ENCODE measurements at places on chromosomes 12 and 14.
A peak's percentile ranks its signal among the peaks of the same experiment; 100 is the strongest.

DNA sequence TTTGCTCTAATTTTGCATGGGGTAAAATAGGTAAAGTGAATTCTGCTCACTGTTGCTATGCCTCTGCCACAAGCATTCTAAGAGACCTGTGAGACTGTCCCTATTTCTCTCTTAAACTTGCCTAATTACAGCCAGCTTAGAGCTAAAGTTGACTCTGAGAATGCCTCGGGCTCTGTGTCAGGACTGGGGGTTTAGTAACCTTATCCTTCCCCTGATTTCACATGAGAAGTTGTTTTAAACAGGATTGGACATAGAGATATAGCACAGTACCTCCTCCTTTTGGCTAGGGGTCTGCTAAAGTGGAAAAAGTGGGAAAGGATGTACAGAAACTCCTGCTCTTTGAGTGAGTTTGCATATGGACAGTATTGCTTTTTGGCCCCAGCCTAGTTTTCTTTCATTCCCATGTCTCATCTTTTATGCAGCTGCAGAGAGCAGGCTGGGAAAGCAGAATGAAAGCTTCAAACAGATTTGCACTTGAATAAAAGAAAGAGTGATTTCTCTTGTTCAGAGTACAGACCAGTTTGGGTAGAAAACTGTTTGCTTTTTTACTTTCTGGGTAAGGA, 122.0 kb downstream of the RAD51B start:
- no peak for DNase-seq

DNA sequence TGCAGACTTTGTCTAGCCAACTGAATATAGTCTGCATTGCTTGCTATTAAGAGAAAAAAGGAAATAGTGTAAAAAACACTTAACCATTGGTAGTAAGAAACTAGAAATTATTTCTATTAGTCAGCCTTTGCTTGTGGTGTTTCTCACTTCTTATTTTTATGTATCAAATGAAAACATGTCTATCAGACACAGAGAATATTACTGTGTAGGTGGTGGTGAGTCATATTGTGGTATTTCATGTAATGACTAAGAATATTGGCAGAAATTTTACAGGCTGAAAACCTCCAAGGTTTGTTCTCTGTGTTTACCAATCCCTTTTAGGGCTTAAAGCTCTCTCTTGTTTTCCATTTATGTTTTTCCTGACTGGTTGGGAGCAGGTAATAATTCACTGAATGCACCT, 87.2 kb downstream of the DAAM1 start:
- no peak for DNase-seq

- no peak for DNase-seq
These were observed 218.6 kb upstream of the ATP2B1 start for GRCh38 chr12:89927226-89927698.

- DNase-seq, result no peak
These were observed 12.3 kb upstream of the RTRAF start for GRCh38 chr14:51977075-51977474.

DNA sequence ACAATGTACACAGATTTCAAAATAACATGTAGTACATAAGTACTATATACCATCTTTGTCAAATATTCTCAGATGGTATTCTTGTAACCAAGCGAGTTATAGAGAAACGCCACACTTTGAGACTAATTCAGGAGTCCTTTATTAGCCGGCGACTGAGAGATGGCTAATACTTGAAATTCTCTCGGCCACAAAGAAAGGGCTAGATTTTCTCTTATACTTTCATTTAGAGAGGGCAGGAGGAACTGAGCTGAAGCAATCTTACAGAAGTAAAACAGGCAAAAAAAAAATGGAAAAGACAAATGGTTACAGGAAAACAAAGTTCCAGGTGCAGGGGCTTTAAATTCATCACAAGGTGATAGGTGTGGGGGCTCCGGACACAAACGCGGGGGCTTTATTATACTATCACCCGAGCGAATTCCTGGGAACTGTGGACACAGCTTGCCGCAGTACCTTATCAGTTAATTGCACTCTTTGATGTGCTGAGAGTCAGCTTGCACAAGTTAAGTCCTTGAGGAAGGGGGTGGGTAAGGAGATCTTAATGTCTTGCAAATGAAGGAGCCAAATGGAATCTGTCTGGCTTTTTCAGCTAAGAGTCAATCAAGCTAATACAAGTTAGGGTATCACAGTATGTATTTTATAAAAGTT, 382.3 kb downstream of the KCNH5 start:
- no peak for DNase-seq

DNA sequence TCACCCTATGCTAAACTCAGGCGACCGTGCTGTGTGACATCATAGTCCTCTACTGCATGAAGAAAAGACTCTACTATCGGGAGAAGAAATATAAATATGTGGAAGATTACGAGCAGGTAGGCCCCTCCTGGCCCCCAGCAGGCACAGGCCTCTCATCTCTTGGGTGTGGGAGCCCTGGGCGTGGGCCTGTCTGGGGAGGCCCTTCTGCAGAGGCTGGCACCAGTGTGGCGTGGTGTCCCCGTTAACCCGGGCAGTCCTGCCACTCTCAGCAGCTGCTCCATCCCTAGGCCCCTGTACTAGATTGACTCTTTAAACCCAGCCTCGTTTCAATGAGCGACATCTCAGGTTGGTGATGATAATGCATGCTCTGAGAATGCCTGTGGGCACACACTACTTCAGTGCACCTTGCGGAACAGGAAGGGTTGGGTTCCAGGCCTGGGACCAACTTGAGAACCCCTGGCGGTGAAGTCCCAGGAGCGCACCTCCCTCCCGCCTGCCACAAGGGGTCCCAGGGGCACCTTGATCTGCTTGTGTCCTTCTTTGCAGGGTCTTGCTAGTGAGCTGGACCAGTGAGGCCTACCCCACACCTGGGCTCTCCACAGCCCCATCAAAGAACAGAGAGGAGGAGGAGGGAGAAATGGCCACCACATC, 23.2 kb downstream of the P2RX4 start:
- DNase-seq, result no peak

DNA sequence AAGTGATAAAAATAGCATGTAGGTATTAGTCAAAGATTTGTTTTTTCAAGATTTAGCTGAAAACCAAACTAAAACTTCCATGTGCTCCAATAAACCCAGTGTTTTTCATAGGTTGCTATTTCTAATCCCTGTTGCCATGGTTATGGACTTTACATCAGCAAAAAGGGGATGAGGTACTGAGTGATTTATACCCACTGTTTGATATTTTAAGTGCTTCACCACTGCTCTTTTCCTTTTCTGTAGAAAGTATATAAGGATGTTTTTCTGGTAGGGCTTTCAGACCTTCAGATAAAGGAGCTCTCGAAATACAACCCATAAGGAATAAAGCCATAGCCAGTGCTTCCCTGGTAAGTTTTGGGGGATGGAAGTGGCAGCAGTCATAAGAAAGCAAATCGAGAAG, at the start of gene OTOGL:
Gene OTOGL (plus strand): TSS at position 279 of the 400 bp plus-strand sequence. CDS start 109,895 bp downstream, outside the sequence.
- DNase-seq, result no peak

DNA sequence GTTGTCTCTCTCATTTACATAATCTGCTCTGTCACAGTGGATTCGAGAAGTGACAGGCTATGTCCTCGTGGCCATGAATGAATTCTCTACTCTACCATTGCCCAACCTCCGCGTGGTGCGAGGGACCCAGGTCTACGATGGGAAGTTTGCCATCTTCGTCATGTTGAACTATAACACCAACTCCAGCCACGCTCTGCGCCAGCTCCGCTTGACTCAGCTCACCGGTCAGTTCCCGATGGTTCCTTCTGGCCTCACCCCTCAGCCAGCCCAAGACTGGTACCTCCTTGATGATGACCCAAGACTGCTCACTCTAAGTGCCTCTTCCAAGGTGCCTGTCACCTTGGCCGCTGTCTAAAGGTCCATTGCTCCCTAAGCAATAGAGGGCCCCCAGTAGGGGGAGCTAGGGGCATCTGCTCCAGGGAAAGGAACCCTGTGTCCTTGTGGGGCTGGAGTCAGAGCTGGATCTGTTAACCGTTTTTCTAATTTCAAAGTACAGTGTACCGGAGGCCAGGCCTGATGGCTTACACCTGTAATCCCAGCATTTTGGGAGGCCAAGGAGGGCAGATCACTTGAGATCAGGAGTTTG, 5.1 kb downstream of the ERBB3 start:
- DNase-seq, result no peak

GRCh38 chr12:14907953-14908352, 22.3 kb upstream of the MGP start:
- DNase-seq, result no peak

DNA sequence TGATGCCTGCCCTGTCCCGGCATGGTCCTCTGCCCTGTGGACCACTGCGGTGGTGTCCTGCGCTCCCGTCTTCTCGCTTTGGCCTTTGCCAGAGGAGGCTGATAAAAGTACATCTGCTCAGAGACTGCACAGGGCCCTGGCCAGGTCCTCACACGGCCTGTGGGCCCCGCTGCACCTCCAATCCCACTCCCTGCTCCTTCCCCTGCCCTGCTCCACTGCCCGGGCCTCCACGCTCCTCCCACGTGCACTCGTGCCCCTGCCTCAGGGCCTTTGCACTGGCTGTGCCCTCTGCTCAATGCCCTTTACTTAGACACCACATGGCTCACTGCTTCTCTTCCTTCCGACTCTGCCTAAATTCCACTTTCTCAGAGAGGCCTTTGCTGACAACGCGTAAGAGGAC, 49.3 kb upstream of the BEGAIN start:
- DNase-seq, result no peak

DNA sequence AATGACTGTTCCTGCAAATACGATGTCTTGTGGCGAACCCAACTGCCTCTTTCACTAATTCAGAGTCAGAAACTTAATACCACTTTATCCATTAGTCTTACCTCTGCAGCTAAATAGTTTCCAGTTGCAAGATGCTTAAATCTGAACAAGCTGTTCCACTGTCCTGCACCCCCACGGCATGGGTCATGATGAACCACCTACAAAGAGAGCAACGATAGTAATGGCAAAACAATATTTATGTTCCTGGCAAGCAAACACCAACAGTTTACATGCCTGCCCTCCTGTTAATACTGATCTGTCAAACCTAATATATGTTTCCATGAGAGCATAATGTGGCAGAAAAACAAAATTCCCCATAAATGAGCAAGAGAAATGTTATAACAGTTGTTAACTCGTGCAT, 121.9 kb downstream of the ITPR2 start:
- no peak for DNase-seq

GRCh38 chr14:68811171-68811570, 18.3 kb upstream of the ZFP36L1 start:
- no peak for DNase-seq

DNA sequence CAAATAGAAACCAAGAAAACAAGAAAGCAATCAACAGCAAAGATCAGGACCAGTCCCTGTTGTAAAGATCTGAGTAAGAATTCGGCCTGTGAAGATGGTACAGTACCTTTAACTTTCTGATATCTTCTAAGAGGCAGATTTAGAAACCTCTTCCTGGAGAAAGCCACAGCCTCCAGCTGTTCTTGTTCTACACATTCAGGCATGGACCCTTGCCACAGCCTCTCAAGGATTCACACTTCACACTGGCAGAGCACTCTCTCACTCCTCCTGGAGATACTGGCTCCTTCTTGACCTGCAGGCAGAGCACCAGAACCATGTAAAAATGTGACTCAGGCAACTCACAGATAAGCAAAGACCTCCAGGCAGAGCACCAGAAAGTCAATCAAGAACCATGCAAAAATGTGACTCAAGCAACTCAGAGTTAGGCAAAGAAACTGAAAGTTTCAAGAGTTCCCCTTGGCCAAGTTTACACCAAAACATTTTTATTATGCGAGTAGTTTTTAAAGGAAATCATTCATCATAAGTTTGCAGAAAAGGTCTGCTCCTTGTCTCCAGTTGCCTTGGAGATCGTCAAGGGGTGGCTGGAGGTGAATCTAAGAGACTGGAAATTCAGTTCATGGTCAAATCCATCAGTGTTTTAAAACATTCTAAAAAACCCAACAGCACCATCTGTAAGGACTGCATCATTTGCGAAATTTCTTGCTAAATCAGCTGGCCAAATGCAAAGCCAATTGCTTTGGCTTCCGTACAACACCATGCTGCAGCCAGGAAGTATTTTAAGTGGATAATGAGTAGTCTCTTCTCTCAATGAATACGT, 119.3 kb upstream of the MDM1 start:
- peak; percentile 2 for DNase-seq

DNA sequence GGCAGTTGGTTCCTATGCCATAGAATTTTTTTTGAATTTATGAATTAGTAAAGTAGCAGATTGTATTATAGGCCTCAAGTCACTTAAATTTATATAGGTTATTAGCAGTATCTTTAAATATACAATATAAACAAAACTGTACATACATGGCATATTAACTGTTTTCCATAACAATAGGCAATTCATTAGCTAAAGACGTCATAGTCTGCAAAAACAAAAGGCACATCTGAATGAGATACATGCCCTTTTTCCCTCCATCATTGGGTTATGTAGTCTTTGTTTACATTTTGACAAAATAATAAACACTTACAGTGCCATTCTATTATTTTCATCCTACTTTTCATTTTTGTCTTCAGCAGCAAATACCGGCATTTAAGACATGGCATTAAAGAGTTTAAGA, 1.1 kb upstream of the VCPKMT start:
- no peak for DNase-seq

DNA sequence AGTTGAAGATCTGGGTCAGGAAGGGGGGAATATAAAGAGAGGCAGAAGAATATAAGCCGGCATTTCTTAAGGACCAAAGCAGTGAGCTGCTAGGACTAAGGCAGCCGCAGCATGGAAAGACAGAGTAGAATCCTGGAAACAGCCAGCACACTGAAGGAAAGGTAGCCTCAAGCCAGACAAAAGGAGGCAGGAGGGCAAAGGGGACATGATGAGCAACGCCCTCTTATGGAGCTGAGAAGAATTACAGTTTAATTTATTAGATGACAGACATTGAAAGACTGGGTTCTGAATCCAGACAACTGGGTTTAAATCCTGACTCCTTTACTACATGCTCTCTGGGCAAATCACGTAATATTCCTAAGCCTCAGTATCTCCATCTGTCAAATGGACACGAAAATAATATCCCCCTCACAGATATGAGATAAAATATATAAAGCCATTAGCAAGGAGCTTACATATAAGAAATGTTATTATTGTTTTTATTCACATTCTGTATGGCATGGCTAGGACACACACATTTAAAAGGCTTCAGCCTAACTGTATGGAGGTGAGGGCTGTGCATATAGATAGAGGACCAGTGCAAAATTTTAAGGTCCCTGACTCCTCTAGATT, 8.1 kb upstream of the PCED1B start:
- DNase-seq, result no peak

GRCh38 chr12:7899755-7900154, 27.0 kb upstream of the SLC2A14 start:
- DNase-seq, result no peak

DNA sequence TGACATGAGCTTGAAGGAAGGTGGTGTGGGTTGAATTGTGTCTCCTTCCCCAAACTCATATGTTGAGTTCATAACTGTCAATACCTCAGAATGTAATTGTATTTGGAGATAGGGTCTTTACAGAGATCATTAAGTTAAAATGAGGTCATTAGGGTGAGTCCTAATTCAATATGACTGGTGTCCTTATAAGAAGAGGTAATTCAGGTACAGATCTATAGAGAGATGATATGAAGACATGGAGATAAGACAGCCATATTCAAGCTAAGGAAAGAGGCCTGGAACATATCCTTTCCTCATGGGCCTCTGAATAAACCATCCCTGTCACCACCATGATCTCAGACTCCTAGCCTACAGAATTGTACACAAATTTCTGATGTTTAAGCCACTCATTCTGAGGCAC, 514.7 kb upstream of the MGAT4C start:
- no peak for DNase-seq
